Activated naive CD8-positive, alpha-beta T cell treated with anti-CD3 and anti-CD28 coated beads, Interleukin-2, amount 50 U/mL, for 16 hours (primary cell): ENCODE measurements at places on chromosomes 12 and 14.

GRCh38 chr14:21023174-21023573, 1.7 kb downstream of the NDRG2 start:
- no peak for DNase-seq

DNA sequence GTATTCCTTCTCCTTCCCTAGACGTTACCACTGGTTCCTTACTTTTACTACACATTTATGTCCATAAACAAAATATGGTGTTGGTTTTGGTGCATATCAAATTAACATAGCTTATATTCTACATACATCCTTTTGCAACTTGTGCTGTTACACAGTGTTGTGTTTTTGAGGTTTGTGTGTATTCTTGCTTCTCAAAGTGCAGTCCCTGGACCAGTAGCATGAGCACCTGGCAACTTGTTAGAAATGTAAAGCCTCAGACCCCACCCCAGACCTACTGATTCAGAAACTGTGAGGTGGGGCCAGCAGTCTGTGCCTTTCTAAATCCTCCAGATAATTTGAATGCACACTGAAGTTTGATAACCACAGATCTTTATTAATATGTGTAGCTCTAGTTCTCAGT, 65.9 kb downstream of the RNFT2 start:
- no peak for DNase-seq

GRCh38 chr12:40730281-40730680, 38.0 kb downstream of the CNTN1 start:
- DNase-seq = no peak

DNA sequence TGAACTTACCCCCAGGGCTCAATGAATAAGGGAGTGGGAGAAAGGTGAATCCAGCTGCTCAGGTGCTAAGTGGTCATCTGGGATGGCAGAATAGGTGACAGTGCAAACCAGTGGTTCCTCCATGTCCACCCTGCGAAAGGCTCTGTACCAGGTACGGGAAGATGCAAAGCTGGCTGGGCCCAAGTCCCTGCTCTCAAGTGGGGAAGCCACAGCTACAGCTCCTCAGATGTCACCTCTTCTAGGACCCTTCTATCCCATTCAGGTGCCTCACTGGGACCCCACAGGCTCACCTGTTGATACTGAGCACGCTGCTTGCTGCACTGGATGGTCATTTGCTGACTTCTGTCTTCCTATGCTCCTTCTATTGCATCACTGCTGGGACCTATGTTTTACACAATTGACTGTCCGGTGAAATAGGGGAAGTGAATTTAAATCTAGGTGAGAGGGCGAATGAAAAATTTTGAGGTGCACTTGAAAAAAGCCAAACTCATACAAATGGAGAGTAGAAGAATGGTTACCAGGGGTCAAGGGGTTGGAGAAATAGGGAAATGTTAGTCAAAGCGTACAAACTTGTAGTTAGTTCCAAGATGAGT, 20.3 kb upstream of the PPP4R4 start:
- DNase-seq = no peak

- DNase-seq = no peak
Observed at GRCh38 chr12:100671396-100672074, 98.1 kb downstream of the GAS2L3 start.

DNA sequence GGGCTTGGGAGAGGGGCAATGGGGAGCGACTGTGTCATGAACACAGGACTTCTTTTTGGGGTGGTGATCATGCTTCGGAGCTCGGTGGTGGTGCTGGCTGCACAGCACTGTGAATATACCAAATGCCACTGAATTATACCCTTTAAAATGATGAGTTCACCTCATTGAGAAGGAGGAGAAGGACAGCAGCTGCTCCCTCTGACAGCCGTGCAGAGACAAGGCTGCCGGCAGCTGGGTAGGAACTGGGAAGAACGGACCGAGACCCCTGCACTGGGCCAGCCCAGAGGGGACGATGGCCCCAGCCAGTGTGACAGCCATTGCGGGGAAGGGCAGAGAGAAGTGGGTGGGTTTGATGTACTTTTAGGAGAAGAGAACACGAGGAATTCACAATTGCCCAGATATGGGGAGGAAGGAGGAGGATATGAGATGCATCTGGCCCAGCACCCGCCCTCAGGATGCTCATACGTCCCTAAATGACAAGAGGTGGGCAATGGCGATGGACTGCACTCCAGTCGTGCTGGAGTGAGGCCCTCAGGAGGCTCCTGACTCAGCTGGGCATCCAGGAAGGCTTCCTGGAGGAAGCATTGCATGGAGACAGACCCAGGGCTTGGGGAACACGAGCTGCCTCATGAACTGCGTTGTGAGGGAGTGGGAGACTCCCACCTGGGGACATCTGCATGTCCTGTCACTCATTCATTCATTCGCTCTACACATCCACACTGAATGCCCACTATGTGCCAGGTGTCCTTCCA, 64.3 kb upstream of the C14orf180 start:
- no peak for DNase-seq
